ENCODE measurements at places on chromosomes 3 and 15.

- DNase-seq = no peak
These were observed 38.0 kb downstream of the SENP2 start for GRCh38 chr3:185623939-185624665.

- DNase-seq = no peak
These were observed 83.9 kb upstream of the KCNAB1 start for GRCh38 chr3:156036258-156037053.

GRCh38 chr3:109234300-109234699 is 82.0 kb downstream of the DPPA2 start:
- DNase-seq = no peak

DNA sequence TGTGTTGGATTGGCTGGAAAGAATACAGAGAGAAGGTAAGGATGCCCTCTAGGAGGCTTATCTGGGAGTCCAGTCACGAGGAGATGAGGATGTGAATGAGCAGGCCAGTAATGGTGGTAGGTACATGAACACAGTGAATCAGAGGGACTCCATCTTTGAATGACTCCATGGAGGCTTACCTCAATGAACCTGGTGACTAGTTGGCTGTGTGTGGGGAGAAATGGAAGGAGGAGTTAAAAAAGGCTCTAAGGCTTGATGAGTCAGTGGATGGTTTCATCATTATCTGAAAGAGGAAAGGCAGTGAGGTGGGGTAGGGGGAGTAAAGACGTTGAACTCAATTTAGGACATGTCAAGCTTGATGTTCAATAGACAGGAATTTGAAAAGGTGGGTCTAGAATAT is 61.1 kb downstream of the KCNAB1 start:
- no peak for DNase-seq

DNA sequence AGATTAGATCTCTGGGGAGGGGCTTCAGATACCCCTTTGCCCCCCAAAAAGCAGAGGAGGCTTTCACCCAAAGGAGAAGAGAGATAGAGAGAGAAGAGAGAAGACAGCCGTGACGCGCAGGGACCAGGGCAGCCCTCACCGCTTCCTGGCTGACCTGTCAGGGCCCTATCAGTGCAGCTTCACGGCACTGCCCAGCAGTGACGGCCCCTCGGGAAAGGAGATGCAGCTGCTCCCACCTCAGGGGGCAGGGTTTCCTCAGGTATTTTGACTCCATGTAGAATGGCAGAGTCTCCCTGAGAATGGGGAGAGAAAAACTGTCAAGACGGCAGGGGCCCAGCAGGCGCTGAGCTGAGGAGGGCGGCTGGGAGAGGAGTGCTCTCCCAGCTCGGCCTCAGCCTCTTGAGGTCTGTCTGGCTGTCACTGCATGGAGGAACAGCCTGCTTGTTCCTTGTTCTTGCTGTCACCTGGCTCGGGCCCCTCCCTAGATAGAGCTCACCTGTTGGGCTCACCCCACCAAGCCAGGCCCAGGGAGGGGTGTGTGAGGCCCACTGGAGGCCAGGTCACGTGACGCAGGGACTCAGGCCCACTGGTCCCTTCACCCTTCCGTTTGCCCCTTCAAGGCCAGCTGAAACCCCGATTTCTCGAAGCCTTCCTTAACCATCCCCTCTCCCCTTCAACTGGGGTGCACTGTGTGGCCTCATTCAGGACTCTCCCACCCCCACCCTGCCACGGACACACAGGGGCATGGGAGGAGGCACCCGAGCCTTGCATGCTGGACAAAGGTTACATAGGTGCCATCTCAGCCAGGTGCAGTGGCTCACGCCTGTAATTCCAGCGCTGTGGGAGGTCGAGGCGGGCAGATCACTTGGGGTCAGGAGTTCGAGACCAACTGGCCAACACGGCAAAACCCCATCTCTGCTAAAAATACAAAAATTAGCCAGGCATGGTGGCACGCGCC is 28.2 kb downstream of the LOXL1 start:
- DNase-seq = peak; percentile 4
